Cortex of kidney (tissue), 1 donor: ENCODE measurements at places on chromosomes 1 and 21.

DNA sequence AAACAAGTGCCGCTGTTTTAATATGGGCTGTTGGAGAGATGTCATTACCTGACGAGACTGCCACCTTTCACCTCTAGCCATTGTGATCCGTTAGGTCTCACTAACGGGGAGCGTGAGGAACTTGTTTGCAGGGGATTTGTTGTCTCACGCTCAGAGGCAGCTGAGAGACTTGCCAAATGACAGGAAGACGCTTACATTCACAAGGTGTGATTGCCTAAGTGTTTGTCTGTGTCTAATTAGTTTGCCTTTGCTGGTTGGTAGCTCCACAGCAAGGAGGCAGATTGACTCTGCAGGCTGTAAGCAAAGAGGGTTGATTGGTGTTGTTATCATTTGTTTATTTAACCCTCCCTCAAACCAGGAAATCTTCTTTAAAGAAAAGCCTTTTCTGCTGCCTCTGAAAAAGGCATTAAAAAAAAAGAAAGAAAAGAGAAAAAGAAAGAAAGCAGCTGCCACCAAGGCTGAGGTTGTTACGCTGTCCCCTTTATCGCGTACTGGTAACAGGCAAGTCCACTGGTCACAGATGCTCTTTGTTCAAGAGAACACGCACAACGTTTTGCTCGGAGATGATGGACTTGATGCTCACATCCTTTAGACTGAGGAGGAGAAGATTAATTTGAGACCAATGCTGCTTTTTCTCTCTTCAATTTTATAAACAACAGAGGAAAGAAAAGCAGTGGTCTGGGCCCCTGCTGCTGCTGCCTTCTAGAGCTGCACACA is 203.9 kb downstream of the ZNF326 start:
- DNase-seq: no peak

DNA sequence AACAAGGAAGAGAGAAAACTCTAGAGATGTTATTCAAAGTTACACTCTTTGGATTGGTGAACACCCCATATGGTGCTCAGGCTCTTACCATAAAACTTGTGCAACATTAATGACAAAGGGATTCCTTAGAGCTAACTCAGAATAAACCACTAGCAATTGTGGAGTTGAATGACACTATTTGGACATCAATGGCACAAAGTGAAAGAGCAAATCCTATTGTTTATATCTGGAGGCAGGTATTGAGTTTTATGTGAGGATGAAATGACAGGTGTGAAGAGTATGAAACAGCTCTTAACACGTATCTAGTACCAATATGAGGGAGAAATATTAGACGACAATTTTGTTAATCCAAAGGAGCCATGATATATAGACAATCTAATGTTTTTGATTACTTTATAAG is 584.9 kb upstream of the PBX1 start:
- DNase-seq: no peak

DNA sequence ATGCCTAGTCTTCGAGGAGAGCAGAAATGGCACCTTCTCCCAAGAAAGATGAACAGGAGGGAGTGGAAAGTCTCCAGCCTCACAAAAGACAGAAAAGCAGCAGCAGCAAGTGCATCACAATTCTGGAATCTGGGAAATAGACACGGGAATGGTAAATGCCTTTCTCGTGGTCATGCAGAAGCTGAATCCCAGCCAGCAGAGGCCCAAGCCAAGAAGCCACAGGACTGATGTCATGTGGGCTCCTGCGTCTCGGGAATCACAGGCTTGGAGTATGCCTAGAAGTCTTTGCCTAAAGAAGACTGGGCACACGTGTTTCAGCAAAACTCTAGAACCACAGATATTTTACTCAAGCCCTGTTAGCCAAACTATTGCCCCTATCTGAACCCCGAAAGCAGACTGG is 260.3 kb upstream of the PLD5 start:
- DNase-seq: no peak

DNA sequence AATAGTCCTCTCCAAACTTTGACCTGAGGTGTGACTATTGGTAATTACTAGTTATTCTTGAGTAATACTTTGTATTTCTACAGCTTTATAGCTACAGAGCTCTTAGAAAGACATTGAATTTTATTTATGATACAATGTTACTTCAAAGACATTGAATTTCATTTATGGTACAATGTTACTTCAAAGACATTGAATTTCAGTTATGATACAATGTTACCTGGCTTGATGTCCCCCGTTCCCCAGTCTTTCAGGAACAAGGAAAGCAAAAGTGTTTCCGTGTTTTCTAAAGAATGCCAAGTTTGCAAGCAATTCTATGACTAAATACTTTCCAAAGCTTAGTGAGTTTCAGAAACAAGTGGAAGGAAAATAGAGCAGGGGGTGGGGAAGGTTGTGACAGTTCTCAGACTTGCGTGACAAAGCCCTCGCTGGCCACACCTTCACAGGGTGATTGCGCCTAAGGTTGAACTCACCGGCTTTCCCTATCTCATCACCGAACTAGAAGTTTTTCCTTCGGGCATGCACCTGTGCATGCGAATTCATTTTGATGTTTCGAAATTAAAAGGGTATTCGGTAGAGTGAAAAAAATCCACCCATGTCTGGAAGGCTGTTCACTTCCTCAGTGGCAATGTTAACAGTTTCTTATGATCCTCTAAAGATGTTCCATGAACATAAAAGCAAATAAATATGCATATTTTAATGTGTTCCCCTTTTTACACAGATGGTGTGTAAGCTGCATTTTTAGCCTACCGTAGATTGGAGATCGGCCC is 909 bp upstream of the PAXBP1 start:
- DNase-seq: no peak

- DNase-seq: no peak
These were observed 1.1 kb upstream of the COL6A2 start for GRCh38 chr21:46096596-46097335.

DNA sequence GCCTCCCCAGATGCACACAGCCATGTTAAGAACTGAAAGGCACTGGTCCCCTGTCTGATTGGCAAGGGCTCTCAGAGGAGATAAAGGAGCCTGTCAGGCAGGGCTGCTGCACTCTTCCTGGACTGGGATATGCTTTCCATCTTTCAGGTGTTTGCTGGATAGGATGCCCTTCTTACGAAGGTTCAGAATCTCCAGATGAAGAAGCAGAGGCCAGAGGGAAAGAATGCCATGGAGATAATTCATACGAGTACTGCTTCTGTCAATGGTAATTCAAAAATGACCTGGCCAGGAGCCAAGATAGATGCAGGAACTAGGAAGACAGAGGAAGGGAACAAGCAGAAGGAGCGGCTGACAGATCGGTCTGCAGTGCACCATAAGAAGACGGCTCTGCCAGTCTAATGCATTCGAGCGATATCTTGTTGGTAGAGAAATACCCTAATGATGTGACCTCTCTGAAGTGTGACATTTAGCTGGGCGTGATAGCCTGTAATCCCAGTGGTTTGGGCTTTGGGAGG is 16.6 kb upstream of the ATP2B4 start:
- DNase-seq: no peak

DNA sequence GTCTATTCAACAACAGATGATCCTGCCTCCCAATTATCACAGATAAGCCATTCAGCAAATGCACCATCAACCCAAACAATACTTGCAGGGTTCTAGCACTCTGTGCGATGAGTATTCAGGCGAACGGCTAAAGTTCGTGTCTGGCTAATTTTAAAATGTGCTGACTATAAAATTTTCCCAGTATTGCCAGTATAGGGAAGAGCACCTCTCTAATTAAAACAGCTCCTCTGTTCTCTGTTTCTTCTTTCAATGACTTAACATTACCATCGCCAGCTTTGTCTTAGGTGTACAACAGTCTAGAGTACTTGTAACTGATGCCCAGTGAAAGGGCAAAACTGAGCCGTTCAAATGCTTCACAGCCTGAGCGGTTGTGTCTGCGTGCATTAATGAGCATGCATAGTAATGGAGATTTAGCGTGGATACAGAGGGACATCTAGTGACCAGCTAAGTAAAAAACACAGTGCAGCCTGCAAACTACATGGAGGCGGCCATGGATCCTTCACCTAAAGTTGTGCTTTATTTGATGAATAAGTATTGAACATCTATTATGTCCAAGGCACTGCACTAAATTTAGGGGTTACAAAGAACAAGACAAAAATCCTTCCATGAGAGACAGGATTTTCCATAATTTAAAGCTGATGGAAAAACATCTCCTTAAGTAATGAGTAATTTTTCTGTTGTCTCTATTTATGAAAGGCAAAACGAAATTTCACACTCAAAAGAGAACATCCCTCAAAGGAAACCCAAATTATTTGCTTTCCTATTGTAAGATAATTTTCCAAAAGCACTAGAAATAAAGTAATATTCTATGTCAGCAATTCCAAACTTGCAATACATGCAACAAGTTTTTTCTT is 120.0 kb downstream of the SETD4 start:
- no peak for DNase-seq
